ENCODE measurements at places on chromosomes 2 and 18. TPM values are rescaled to one million over a fixed set of nuclear protein-coding genes. Genes with fewer than 3 reads are reported as not detected.

MTLN gene
- polyA plus RNA-seq, result 218 TPM

RNF103 gene
- 37.7 TPM for polyA plus RNA-seq

CRYGD gene
- not detected for polyA plus RNA-seq

CIB4 gene
- 5.3 TPM for polyA plus RNA-seq

SETBP1 gene
- 2.6 TPM for polyA plus RNA-seq

All from adrenal gland (tissue), 19 donors.